Stimulated activated CD4-positive, alpha-beta T cell treated with anti-CD3 and anti-CD28 coated beads, Interleukin-4, amount 100 ng/mL, for 48 hours (primary cell): ENCODE measurements at places on chromosomes 2 and 18.

- DNase-seq, result no peak
Observed at GRCh38 chr18:70078106-70078505, 127.4 kb downstream of the RTTN start.

DNA sequence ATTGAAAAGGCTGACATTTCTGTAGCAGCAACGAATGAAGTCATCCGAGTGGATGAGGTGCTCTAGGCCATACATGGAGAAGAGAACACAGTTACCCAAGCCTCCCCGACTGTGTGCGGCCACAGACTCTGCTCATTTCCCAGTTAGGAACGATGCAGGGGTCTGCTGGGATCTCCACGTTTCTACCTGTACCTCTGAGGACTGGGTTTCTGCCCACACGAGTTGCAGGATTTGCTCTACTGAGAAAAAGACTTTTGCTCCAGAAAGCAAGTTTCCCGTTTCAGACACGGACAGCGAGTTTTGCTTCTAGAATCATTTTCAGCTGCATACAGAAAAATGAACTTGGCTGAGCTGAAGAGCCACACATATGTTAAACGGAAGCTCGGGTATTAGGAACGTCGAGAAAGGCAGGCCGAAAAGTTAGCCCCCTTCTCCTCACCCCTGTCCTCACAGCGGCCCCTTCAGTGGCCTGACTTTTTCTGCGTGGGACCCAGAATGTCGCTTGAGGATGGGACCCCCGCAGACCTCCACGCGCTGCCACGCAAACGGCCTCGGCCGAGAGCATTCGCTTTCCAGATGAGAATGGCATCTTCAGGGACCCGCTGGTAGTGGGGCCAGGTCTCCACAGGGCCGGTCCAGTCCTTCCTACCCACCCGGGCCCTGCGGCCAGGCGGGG is 582 bp upstream of the RAB31 start:
- DNase-seq, result no peak

DNA sequence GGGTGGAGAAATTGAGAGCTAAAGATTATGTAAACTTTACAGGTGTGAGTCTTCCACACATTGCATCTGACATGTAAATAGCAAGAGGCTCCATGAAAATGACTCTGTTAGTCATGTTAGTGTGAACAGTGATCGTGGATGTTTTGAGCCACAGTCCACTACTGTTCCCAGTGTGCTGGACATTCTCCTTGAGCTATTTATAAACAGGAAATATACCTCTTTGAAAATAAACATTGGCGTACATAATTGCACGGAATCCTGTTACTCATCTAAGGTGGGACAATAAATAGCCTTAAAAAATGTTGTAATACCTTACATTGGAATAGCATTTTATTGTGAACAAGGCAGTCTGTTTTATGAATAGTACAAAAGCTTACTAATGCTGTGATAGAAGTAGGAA is 37.0 kb downstream of the LIMS1 start:
- no peak for DNase-seq

DNA sequence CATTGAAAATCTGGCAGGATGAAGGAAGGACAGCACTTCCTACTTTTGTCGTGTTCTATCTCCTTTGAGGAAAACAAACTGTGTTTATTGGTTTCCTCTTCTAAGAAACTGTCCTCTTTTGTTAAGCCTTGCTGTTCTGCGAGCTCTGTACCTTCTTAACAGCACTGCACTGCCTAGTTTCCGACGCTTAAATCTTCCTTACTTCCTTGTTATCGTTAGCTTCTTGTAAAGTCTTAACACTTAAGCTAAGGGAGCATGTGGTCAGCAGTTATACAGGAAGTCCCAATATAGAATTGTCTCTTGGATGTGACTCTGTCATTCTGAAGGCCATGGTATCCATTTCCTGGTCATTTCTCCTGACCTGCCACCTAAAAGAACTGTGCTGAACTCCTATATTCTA is 552.8 kb upstream of the NRP2 start:
- no peak for DNase-seq

DNA sequence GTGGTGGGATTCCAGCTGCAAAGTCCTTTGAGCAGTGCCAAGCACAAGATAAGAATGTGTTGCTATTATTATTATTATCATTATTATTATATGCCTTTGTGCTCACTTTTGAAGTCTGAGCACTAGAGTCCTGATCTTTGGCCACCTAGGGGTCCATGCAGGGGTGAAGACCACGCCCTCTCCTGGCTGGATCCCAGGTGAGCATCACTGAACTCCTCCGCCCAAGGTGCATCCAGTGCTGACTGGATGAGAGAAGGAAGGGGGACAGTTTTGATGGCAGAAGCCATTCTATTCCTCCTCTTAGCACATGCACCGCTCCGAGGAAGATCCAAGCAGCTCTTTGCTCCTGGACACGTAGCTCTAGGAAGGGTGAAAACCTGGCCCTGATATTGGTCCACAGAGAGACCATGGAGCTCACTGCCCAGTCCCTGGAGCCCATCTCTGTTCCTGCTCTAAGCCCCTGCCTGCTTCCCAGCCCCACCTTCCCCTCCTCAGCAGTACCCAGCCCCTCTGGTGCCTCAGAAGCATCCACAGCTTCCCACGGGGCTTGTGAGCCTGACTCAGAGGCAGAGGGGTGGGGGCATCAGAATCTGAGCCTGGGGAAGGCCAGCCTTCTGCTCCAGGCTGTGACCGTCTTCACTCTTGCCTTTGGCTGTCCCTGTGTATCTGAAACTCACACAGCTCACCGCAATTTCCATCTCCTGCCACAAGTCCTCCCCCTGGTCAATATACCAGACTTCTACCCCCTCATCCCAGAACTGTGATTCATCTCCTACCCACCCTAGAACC is 45.4 kb downstream of the MCFD2 start:
- no peak for DNase-seq

- DNase-seq, result no peak
Observed at GRCh38 chr18:78770823-78771139, 208.8 kb upstream of the SALL3 start.

DNA sequence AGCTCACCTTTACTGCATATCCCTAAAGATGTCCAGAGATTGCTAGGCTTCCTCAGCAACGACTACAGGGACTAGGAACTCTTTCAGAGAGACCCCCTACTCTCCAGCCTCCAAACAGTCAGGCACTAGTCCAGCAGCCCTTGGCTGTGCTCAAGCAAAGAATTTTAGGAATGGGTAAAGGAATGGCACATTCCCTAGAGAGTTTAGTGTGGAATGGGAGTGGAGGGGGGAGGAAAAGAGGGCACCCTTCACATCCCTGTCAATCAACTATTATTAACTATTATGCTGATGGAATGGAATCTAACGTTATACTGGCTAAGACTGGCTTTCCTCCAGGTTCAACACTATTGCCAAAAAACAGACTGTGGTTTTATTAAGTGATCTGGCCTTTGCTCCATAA is 64.8 kb downstream of the IKZF2 start:
- DNase-seq, result no peak
